ENCODE measurements at places on chromosomes 13 and 19.

- DNase-seq: peak; percentile 63
Measured at GRCh38 chr13:112715210-112715609, 25.4 kb downstream of the ATP11A start.

DNA sequence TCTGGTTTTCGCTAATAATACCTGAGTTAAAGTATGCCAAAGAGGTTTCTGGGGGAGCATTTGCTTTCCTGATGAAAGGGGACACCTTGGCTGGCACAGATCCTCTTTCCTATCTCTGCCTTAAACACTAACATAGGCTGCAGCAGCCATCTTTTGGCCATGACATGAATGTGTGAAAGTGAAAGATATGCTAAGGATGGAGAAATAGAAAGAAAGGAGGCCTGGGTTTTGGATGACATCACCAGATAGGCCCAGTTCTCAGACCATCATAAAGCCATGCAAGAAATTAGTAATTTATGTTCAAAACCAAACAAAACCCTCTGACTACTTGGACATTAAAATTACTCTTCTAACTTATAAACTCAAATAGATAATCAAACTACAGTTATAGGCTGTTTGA, 279.7 kb downstream of the COG6 start:
- DNase-seq: no peak

DNA sequence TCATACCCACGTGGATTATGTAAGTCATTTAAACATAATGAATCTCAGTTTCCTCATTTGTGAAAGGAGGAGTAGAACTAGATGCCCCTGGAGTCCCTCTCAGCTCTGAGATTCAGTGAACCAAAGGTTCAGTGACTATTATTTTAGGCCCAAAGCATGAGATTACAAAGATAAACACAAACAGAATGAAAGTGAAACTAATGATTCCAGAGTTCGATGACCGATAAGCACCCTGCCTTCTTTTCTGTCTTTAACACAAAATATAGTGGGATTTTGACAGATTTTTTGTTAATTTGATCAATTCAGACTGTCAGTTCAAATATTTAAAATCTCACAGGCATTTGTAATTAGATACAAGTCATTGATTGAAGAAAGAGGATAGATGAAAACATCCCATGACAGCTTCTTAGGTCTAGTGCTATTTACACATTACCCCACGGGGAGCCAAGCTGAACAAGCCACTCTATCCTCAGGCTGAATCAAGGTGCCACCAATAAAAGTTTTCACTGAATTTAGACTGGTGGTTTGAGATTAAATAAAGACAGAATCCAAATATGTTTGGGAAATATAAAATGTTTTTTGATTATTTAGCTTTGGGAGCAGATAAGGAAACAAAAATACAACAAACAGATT, 64.6 kb upstream of the RAP2A start:
- peak; percentile 6 for DNase-seq

DNA sequence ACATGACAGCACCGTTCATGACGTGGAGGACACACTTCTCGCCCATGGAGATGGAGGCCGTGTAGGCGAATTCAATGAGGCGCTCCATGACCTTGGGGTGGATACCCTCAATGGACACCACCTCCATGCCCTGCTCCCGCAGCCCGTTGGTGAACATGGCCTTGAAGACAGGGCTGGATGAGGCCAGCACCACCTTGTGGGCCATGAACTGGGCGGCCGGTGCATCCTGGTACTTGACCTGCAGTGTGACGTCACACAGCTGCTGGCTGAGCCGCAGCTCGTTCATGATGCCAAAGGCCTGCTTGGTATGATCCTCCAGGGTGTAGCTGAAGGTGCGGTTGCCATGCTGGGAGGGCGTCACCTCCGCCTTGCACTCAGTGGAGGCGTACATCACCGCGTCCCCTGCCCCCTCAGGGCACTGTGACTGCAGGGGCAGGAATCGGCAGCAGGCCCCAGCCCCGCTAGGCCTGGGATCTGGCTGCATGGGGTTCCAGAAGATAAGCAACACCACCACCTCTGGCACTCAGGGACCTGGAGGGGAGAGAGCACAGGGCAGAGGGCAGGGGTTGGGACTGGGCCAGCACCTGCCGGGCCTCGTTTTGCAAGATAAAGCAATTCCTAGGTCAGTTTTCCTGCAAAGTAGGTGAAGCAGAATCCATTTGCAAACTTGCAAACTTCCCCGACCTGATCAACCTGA, 3.5 kb downstream of the KEAP1 start:
- DNase-seq: no peak

DNA sequence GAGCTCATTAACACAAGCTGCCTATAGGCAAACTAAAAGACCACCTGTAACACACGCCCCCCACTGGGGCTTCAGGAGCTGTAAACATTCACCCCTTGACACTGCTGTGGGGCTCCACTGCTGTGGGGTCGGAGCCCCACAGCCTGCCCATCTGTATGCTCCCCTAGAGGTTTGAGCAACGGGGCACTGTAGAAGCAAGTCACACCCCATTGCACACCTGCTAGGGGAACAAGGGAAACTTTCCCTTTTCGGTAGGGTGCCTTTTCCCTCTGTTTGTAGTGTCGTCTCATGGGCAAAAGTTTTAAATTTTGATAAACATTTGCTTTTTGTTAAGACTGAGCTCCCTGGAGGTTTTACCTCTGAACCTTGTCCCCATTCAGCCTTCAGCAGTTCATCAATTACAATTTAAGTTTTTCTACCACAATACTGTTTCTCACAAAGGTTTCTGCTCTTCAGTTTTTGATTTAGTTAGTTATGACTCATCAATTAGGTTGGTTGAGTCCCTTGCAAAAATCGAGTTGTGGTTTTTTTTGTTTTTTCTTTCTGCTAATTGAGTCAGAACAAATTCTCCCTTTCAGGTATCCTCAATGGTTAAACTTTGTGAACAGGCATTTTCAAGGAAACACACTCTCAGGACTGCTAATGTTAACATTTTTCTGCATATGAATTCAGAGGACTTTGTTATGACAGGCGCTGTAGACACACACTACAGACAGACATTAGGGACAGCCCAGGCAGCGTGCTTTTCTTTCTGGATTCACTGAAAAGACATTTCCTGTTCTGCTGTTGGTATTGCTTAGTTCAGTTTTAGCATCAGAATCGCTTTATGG, 35.1 kb downstream of the ZNF433 start:
- no peak for DNase-seq

GRCh38 chr13:32310134-32310706, 4.9 kb downstream of the ZAR1L start:
- peak; percentile 59 for DNase-seq

GRCh38 chr13:98254513-98254912, 77.4 kb upstream of the RNF113B start:
- DNase-seq: no peak

DNA sequence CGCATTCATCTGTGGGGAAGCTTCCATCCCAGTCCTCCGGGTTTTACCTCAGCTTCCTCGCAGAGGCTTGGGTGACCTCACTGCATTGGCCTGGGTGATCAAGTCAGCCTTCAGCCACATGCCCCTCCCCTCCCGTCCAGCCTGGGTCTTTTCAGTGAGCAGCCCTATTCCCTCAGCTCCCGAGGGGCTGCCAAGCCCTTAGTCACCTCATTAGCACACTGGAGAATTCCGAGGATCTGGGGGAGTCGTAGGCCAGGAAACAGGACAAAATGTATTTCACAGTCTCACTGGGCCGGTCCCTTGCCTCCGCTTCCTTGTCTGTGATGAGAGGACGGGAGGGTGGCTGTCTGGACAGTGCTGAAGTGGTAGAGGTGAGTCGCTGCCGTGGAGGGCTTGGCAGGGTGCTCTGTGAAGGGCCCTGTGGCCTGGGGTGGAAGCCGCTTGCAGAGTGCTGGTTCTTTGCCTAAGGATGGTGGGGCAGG, 19.9 kb downstream of the KDM4B start:
- no peak for DNase-seq

GRCh38 chr19:47215581-47215980, 15.4 kb downstream of the BBC3 start:
- no peak for DNase-seq

- no peak for DNase-seq
Measured at GRCh38 chr13:111513766-111514609, 193.5 kb downstream of the TEX29 start.

GRCh38 chr19:37507167-37507464, 377 bp downstream of the ZNF793 start:
- no peak for DNase-seq

- DNase-seq: peak; percentile 12
Measured at GRCh38 chr13:112968910-112969691, at the start of gene MCF2L. TSS of gene MCF2L (plus strand) at chr13:112969214. CDS start at chr13:112969380, 166 bp downstream.

DNA sequence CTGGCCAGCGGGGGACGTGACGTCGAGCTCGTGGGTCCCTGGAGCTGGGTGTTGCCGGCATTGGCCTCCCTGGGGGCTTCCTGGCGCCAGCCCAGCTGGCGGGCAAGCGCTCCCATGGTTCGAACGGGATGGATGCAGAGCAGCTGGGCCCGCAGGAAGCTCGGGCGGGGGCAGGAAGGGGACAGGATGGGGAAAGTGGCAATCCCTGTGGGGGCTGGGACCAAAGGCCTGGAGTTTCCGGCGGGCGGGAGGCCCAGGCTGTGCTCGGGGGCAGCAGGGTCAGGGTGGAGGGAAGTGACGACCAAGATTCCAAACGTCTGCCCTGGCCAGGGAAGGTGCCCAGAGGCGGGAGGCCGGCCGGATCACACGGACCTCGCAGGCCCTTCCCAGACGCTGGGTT, 19.3 kb downstream of the PALM start:
- DNase-seq: no peak

DNA sequence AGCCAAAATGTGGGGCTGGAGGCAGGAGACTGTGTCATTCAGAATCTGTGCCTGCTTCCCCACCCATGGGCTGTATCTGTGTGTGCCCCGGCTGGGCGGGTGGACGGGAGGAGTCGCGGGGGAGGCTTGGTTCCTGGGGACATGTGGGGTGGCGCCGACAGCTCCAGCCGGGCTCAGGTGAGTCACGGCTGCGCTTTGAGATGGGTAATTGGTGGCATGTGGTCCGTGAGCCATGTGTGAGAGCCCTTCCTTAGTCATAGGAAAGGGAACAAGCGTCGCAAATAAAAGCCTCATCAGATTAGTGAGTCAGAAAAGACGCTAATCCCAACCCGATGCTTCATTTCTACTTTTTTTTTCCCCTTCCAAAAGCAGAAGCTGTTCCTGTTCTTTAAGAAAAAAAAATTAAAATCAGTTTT, 118.6 kb upstream of the ZNF536 start:
- no peak for DNase-seq

- no peak for DNase-seq
Measured at GRCh38 chr13:39020853-39021462, 16.9 kb downstream of the PROSER1 start.

- DNase-seq: peak; percentile 98
Measured at GRCh38 chr19:11346104-11346940, at the start of the genes CCDC159 and TMEM205. TSS of gene CCDC159 (plus strand) at chr19:11346519. CDS start at chr19:11346607, 88 bp downstream. TSS of gene TMEM205 (minus strand) at chr19:11346268. CDS start at chr19:11345619, 649 bp downstream.

GRCh38 chr19:35309481-35310279, 17.7 kb downstream of the MAG start:
- no peak for DNase-seq

DNA sequence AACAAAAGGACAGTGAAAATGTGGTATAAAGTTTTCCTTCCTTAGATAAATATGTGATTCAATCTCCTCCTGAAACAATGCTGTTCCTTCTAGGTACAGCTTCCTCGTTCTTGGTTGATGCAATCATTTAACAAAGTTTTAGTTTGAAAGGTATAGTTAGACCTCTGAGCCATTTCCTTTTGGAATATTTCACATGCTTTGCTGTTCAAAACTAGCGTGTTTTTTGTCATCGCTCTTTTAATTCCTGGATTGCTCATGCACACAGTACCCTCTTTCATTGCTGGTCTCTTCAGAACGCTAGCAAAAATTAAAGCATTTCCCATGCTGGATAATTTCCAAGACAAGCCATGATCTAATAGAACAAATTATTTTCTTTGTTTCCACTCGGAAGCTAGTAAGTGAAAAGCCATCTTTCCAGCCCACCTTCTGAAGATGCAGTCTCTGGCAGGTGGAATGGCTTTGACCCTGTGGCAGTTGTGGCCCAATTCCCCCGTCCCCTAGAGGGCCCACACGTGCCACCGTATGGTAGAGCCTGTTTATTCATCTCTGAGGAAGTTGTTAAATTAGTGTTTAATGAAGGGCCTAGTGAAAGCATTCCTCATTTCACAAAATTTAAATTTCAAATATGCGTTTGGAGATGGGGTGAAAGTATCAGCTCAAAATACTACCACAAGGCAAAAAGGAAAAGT, 1040.6 kb upstream of the SLC10A2 start:
- no peak for DNase-seq

- no peak for DNase-seq
Measured at GRCh38 chr13:26495750-26496149, 61.7 kb upstream of the WASF3 start.

DNA sequence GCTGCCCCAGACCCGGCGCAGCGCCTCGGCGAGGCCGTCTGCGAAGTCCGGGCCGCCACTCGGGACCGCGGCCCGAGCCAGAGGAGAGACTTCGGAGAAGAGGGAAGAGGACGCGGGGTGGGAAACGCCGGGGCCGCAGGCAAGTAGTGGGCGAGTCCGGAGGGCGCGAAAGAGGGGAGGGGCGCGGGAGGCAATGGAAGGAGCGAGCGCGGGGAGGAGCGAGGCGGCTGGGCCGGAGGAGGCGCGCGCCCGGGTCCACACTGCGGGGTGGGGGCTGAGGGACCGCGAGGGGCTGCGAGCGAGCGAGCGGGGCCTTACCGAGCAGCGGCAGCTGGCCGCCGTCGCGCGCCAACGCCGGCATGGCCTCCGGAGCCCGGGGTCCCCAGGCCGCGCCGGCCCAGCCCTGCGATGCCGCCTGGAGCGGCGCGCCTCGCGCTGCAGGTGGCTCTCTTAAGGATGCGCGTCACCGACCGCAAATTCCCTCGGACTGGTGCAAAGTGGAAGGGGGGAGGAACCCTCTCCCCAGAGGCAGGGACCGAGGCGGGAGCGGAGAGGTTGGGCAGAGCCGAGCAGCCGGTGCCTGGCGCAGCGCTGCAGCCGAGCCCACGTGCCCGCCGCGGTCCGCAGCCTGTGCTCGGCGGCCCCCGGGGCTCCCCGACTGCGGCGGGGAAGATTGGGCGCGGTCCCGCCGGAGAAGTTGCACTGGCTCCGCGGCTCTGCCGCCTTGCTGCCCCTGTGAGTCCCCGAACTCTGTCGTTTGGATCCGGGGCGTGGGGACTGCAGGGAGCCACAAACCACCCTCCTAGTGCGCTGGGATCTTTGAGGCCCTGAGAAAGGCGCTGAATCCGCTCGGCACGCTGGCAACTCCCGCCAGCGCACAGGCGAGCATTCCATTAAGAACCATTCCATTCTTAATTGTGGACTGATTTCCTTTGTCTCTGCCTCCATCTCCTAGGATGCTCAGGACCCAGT, at the start of gene FLT3:
FLT3 (minus strand) TSS at position 427 of the 972 bp plus-strand sequence; CDS start at position 361, 66 bp downstream.
- peak; percentile 25 for DNase-seq

DNA sequence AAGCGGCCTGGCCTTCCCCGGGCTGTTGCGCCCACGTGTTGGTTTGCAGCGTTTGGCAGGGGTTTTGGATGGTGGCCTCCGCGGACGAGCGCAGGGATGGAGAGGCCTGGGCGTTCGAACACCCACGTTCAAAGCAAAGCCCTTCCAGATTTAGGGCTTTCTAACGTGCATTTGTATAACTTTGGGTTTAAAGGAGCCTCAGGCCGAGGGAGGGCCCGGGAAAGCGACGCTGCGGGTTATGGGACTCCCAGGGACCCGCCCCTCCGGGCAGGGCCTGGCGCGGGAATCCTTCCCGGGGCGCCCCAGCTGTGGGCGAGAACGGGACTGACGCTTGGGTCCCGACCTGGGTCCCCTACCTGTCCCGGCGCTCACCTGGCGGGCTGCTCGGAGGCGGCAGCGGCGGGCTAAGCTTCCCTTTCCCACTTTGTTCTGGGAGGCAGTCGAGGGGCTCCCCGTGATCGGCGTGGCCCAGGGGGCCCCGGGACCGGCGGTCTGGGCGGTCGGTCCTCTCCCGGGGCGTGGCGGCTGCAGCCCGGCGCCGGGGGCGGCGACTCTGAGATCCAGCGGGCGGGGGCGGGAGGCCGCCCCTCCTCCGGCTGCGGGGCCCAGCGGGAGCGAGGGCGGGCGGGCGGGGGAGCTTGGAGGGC, at the start of gene FBXO17:
FBXO17 (minus strand) TSS at position 529 of the 647 bp plus-strand sequence. CDS start 25,423 bp downstream, outside the sequence.
- peak; percentile 12 for DNase-seq

- DNase-seq: no peak
Measured at GRCh38 chr13:40961214-40961613, 57.9 kb downstream of the ELF1 start.

Measured in erythroblast (primary cell).